Suppressor macrophage (primary cell): ENCODE measurements at places on chromosomes 1 and 21.

DNA sequence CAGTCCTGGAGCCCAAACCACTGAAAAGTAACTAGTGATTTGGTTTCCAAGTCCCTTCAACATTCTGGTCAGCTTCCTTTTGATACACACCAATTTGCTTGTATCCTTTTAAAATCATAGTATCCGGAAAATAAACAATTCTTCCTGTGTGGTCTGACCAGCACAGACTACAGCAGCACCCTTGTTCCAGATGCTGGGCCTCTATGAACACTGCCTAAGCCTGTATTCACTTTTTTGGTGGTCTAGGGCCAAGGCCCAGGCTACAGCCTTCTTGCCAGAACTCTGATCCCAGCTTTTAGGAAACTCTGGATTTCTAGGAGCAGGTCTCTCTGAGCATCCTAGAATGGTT, 801 bp upstream of the DDAH1 start:
- DNase-seq = no peak

- DNase-seq = peak; percentile 52
Observed at GRCh38 chr1:9129266-9130041, 552 bp upstream of the GPR157 start.

- DNase-seq = no peak
Observed at GRCh38 chr1:66693856-66694255, 58.4 kb upstream of the DYNLT5 start.

DNA sequence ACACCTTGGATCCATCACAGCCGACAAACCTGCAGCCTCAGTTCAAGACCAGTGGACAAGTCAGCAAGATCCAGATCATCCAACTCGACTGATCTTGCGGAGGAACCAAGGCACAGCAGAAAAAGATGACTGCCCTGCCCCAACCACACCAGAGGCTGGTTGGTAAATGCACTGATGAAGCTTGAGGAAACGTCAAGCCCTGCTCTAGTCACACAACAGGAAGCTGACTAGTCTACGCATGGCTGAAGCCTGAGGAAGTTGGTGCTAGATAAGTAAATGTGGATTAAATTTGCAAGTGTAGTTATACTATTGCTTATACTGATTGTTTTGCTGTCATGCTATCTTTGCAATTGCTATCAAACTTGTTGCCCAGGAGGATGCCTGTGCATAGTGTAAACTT, 89.0 kb downstream of the LIPI start:
- DNase-seq = no peak

DNA sequence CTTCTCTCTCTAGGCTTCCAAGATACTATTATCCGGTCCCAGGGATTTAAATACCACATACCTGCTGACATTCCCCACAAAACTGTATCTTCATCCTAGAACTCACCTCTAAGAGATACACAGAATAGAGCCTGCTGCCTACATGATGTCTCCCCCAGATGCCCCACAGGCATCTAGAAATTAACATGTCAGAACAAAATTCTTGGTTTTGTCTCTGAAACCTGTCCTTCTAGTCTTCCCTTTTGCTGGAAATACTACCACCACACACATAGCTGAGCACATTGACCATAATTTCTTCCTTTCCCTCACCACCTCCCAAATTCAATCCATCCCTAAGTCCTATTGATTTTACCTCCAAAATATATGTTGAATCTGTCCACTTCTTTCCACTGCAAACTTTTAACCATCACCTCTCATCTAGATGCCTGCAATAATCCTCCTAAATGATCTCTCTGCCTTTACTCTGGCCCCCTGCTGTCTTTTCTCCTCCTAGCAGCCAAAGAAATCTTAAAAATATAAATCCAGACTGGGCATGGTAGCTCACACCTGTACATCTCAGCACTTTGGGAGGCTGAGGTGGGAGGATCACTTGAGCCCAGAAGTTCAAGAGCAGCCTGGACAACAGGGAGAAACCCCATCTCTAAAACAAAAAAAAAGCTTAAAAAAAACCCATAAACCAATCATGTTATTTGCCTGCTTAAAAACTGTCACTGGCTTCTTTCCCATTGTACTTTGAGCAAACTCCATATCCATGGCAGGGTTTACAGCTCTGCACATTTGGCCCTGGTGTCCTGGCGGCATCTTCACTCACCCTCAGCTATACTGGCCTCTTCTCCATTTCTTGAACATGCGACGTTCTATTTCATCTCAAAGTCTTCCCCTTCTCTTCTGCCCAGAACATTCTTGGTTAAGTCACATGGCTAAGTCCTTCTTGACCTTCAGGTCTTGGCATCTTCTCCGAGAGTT, 6.2 kb upstream of the FAM76A start:
- no peak for DNase-seq

GRCh38 chr21:26892151-26892550, 46.9 kb upstream of the ADAMTS1 start:
- no peak for DNase-seq

- DNase-seq = no peak
Observed at GRCh38 chr1:160103658-160104408, 5.4 kb upstream of the IGSF8 start.

DNA sequence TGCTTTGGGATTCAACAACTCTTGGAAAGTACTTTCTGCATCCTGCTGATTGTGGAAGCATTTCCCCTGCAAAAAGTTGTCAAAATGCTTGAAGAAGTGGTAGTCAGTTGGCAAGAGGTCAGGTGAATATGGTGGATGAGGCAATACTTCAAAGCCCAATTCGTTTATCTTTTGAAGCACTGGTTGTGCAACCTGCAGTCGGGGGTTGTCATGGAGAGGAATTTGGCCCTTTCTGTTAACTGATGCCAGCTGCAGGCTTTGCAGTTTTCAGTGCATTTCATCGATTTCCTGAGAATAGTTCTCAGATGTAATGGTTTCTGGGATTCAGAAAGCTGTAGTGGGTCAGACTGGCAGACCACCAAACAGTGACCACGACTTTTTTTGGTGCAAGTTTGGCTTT, 47.6 kb upstream of the GJA5 start:
- DNase-seq = no peak

DNA sequence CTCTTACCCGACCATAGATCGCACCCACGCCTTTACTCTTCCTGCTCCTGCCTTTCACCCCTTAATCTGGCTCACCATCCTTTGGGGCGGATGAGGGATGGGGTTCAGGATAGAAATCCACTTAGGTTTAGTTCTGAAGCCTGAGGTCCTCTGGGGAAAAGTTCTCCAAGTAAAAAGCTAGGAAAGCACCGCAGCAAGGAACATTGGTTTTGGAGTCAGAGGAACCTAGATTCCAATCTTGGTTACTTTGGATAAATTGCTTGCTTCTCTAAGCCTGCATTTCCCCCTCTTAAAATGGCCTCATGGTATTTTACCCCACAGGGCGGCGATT, 988 bp upstream of the ASAP3 start:
- no peak for DNase-seq
